Activated T-helper 9 cell treated with anti-CD3 and anti-CD28 coated beads, Interleukin-2, amount 50 U/mL, for 16 hours (primary cell): ENCODE measurements at places on chromosomes 12 and 14.

DNA sequence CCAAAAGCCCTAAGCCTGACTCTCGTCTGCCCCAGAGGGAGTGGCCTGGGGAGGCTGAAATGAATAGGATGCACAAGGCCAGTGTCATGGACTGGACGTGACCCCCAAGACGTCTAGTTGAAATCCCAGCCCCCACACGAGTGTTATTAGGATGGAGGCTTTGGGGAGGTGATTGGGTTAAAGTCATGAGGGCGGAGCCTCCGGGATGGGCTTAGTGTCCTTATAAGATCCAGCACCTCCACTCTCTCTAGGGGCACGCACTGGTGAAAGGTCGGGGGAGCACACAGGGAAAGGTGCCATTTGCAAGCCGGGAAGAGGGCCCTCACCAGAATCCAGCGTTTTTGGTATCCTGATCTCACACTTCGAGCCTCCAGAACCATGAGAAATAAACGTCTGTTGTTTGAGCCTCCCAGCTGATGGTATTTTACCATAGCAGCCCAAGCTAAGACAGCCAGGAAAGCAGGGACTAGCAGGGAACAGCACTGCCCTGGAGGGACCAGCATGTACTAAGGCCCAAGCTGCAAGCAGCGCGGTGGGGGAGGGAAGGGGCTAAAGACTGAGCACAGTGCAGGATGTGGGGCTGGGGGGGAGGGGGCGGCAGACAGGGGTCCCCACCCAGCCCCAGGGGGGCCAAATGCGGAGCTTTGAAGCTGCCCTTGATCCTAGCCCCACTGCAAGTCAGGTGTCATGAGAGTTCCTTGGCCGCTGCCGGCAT lies 78.3 kb upstream of the NCOR2 start:
- DNase-seq: no peak

DNA sequence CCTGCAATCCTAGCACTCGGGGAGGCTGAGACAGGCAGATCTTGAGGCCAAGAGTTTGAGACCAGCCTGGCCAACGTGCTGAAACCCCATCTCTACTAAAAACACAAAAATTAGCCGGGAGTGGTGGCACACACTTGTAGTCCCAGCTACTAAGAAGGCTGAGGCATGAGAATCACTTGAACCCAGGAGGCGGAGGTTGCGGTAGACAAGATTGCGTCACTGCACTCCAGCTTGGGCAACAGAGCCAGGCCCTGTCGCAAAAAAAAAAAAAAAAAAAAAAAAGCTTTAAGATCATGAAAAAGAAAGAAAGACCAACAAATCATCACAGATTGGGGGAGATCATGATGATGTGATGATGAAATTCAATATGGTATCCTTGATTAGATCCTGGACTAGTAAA lies 30.6 kb downstream of the WDR89 start:
- DNase-seq: no peak

GRCh38 chr12:107405436-107405835 lies 280.2 kb upstream of the PWP1 start:
- DNase-seq: no peak

DNA sequence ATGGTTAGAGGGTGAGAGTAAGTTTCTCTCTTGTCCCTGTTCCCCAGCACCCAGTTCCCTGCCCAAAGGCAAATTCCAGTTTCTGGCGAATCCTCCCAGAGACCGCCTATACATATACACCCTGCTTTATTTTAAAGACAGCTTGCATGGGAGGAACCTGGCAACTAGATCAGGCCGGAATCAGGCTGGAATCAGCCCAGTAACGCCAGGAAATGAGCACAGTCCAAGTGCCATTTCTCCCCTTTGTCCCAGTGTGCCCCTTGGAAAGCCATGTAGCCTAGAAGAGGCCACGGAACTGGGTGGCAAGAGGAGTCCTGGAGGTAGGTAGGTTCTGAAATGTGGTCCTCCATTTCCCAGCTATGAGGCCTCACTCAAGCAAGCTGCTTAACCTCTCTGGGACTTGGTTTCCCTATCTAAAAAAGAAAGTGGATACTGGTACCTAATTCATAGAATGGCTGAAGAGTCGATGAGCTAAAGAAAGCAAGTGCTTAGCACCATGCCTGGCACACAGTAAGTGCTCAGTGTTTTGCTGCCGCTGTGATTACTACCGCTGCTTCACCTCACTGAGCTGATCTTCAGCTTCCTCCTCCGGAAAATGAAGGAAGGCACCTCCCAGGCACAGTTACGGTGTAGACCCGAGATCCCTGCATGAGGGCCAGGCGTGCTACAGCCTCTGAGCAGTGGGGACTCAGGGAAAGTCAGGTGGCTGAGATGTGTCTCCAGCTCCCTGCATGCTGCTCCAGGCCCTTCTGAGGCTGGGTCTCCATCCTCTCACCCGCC lies 36.4 kb downstream of the PITPNM2 start:
- no peak for DNase-seq

DNA sequence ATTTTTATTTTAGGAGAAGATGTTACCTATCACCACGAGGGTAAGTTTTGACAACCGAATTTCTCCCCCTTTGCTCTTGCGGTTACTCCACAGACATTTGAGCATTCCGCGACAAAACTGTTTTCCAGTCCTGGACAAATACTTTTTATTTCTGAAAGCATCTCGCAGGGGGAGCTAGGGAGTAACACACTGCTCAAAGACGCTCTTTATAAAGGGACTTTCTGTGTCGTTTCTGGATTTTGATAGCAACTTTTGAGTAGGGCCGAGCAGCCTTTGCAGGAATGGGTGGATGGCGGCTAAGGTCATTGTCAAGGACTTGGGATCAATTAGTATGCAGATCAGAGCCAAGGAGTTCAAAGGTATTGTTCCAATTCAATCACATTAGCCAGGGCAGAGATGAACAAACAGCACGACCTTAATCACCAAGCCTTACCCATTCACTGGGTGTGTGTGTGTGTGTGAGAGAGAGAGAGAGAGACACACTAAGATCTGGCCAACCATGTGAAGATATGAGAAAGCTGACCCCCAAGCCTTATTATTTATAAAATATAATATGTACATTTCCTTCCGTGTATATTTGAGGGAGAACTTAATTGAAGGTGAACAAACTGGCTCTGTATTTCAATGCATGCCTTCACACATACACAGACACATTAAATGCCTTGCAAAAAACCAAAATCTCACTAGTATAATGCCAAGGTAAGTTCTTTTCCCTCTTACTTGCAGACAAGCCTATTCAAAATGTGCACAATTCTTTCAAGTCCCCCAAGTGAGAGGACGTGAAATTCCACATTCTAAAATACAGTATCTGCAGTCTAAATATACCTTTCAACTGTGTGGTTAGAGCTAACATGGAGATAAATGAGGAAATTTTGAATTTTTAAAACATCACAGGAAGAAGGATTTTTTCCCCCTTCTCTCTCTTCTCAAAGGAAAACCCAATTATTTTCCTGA lies 613.8 kb downstream of the VRK1 start:
- DNase-seq: no peak

DNA sequence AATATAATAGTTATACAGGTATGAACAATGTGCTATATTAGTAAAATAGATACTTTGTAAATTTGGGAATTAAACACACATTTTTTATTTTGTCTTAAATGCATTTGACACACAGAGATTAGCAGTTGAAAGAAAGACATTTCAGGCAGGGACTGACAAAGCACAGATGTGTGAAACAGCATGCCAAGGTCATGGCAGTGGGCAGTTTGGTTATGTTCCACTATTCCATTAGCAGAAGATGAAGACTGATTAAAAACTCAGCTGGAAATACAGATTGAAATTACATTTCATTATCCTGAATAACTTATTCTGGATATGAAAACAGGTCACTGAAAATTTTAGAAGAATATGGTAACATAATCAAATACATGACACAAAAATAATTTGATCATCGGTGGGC lies 669.8 kb upstream of the LRFN5 start:
- no peak for DNase-seq
